Activated CD4-positive, alpha-beta T cell treated with anti-CD3 and anti-CD28 coated beads, Interleukin-2, amount 10 ng/mL, durations not matched to agents 7 days and 5 days (primary cell): ENCODE measurements at places on chromosomes 7 and 10.
A peak's percentile ranks its signal among the peaks of the same experiment; 100 is the strongest.

DNA sequence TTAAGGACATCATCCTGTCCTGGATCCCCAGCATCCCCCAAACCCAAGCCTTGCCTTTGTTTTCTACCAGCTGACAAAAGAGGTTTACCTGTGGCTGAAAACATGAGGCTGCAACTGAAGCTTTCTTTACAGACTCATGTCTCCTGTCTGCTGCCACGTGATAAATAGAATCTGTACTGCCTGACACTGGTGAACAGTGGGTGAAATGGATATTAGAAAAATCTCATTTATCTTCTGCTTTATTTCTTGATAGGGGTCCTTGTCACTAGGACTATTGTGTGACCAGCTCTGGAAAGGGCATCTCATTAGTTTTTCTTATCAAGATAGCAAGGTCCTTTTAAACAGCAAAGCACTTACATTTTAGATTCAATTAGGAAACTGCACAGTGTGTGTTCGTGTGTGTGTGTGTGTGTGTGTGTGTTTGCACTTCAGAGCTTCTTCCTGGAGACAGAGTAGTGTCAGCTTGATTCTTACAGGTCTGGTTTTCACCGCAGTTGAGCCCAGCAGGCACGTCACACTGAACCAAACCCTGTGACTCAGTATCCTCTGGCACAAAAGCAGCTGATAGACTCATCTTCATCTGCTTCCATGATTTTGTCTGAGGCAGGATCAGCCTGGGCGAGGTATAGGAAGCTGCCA, 373.5 kb upstream of the CELF2 start:
- DNase-seq, result no peak

DNA sequence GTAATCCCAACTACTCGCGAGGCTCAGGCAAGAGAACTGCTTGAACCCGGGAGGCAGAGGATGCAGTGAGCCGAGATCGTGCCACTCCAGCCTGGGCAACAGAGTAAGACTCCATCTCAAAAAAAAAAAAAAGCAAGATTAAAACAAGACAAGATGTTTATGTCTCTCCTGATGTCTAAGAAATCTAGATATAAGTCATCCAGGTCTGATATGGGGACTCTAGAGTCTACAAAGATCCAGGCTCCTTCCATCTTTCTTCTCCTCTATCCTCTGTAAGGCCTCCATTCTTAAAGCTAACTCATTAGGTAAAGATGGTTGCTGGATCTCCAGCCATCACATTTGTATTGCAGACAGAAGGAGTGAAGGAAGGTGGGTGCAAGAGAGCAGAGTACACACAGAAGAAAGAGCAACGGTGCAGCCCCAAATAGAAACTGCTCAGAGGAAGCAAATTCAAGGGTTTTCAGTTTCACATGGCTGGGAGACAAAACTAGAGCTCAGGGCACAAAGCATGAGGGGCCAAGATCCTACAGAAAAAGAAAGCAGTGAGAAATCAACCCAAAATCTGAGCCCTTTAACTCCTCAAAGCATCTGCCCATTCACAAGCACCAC, 57.6 kb downstream of the USP6NL start:
- peak; percentile 23 for DNase-seq

DNA sequence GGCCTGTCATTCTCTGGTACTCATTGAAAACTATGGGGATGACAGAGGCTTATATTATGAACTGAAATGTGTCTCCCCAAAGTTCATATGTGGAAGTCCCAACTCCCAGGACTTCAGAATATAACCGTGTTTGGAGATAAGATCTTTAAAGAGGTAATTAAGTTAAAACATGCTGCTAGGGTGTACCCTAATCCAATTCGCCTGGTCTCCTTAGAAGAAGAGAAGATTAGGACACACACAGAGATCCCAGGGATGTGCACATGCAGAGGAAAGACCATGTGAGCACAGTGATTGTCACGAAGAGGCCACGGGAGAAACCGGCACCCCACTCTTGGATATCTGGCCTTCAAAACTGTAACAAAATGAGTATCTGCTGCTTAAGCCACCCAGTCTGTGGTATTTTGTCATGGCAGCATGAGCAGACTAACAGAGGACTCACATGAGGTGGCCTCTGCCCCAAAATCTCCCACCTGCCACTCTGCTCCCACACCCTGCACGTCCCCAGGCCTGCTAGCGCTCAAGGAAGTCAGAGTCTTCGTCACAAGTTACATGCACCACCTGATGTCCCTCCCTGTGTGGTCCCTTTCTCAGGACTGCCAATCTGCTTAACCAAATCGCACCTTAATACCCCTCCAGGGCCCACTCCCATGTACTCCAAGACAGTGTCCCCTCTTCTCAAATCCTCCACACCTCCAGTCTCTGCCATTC, 26.8 kb downstream of the PLAC9 start:
- no peak for DNase-seq

- no peak for DNase-seq
These were observed 482.6 kb upstream of the SEMA3A start for GRCh38 chr7:84677117-84677732.

GRCh38 chr10:52653263-52653909, 119.2 kb downstream of the MBL2 start:
- DNase-seq, result no peak

DNA sequence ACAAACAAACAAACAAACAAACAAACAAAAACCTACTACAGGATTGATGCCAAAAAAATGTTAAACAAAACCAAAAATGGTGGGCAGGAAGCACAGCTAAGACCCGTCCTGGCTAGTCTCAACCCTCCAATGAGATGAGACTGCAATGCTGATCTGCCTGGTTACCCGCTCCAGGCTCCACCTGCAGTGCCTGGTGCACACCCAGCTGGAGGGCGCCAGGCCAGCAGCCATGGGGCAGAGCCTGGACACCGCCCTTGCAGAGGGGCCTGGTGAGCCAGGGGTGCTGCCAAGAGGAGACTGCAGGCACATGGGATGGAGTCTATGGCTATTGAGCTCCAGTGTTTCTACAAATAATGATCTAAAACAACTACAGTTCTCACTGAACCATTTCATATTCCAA, 107.0 kb downstream of the LARP4B start:
- no peak for DNase-seq

DNA sequence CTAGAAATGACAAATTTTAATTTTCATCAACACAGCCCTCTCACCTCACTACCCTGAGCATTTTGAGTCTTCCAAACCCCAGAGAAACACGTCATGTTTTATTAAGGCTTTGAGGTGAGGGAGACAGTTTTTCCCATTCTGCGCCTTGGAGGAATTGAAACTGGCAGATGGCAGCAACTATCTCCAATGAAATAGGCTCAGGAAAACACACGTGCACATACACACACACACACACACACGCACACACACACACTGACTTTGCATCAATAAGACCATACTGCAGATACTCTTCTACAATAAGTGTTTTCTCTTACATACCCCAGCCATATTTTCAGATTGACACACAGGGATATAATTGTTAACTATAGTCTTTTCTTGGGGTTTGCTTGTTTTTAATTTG, 3.2 kb upstream of the SFTPA2 start:
- no peak for DNase-seq

DNA sequence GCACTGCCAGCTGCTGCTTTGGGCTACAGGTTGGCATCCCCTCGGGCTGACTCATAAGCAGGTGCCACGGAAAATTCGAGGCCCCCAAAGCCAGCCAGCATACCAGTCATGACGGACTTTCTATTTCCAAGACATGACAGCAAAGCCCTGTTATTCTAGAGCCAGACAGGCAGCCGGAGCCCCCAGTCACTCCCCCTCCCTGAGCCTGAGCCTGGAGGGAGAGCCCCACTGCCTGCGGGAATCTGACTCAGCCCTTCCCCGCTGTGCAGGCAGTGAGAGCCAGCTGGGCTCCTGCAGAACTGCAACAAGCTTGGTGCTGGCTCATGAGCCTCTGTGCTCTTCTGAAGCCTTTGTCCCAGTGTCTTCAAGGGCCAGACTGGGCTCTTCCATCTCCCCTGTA, 15.8 kb downstream of the BTBD16 start:
- DNase-seq, result no peak

GRCh38 chr10:15360566-15360965, 10.5 kb downstream of the FAM171A1 start:
- no peak for DNase-seq

DNA sequence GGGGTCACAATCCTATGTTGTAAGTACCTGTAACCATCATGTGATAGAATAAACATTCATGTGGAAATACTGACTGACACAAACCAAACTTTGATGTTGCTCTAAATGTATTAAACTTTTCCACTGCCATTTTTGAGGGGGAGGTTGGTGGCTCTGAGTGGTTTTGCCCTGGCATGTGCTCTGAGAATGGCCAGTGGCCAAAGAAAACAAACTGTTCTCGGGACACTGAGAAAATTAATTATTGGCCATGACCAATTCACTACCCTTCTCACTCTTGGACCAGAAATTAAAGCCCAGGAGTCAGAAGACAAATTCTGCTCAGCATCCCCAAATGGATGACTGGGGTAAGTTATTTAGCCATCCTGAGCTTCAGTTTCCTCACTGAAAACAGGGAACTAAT, 195.9 kb downstream of the XPNPEP1 start:
- no peak for DNase-seq

- DNase-seq, result no peak
These were observed 64.2 kb upstream of the SVIL start for GRCh38 chr10:29698773-29699490.

GRCh38 chr10:16832351-16833080, 15.3 kb upstream of the RSU1 start:
- DNase-seq, result no peak

DNA sequence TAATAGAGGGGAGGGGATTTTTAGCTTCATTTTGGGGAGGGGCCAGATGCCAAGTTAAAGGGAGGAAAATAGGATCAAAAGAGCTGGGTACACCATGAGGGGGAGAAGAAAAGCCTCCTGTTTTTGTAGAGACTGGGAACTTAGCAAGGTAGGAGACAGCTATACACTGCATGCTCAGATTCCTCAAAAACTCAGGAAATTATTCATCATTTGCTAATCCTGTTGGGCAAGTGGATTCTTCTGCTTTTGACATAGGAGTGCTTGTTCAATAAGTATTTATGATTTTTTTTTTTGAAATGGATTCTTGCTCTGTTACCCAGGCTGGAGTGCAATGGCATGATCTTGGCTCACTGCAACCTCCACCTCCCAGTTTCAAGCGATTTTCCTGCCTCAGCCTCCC, 73.4 kb downstream of the LYZL2 start:
- no peak for DNase-seq

GRCh38 chr10:88291289-88292184, 291.6 kb downstream of the RNLS start:
- no peak for DNase-seq

DNA sequence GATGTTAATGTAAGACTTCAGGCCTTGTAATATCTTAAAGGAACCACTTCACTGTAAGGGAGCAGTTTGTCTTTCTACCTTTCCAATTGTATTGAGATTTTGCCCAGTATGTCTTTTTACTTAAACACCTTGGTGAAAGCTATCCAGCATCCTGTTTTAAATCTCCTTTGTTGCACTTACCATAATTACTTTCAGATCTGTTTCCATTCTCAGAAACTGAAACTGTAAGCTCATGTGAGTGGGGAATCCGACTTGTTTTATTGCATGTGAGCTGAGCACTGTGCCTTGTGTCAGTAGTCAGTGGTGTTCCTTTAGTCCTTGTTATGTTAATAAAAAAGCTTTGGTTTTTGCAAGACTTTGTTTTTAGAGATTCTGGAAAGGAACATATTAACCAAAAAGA, 42.2 kb downstream of the BMPR1A start:
- DNase-seq, result peak; percentile 25

DNA sequence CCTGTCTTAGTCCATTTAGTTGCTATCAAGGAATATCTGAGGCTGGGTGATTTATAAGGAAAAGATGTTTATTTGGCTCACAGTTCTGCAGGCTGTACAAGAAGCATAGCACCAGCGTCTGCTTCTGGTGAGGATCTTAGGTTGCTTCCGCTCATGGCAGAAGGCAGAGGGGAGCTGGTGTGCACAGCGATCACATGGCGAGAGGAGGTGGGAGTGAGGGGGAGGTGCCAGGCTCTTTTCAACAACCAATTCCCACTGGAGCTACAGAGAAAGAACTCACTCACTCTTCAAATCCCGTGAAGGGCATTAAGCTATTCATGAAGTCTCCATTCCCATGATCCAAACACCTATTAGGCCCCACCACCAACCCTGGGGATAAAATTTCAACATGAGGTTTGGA, 371.6 kb downstream of the SH2D4B start:
- DNase-seq, result no peak

DNA sequence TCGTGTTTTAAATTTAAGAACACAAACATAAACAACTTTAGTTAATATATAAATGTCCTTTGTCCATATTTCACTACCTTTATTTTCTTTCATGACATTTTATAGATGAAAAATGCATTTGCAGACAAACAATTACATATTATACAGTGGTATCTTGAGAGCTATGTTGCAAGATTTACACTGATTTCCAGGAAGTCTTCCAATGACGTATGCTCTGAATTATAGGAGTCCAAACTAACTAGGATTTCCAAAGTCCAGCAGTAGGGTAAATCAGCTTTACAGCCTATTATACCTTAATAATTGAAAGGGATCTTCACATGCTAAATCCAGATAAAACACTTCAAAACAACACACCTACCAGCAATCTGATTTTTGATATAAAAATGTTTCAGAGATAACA, 69.4 kb downstream of the HYCC1 start:
- DNase-seq, result no peak

DNA sequence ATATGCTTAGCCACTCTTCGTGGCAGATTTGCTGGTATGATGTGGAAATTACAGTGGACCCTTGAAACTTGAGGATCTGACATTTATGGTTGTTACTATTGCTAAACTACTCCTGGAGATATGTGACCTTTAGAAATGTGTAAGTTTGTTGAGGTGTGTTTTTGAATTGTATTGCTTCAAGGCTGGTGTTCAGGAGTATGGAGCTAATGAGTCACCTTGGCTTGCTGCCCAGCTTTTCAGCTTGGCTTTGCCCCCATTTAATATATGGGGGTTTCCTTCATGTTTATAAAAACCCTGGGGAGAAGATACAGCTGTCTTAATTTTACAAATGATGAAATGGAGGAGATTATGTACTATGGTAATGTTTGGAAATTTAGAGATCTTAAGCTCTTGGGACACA, 11.6 kb downstream of the HBP1 start:
- DNase-seq, result no peak

GRCh38 chr7:36227223-36227622, 74.2 kb downstream of the EEPD1 start:
- no peak for DNase-seq

GRCh38 chr7:50481867-50482266, 31.7 kb upstream of the FIGNL1 start:
- DNase-seq, result no peak

DNA sequence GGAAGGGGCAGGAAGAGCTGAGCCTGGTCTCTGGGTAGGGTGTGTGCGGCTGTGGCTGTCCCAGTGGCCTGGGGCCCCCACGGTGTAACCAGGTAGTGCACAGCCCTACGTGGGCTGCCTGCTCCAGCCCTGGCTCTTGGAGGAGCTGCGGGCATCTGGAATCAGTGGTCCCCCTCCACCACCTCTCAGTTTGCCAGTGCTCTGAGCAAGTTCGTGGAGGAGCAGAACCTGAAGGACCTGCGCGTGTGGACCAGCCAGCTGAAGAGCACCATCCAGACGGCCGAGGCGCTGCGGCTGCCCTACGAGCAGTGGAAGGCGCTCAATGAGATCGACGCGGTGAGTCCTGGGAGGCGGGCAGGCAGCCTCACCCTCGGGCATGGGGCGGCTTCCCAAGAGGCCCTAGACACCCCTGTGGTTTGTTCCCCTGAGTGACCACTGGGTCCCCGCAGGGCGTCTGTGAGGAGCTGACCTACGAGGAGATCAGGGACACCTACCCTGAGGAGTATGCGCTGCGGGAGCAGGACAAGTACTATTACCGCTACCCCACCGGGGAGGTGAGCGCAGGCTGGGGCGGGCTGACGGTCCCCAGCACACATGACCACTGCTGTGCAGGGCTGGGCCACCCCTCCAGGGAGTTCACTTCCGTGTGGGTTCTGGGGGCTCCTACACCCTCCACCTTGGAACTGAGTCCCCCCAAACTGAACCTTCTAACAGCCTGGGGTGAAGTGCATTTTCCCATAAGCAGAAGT, 18.6 kb downstream of the PFKFB3 start:
- DNase-seq, result no peak
